Right renal pelvis (tissue), 4 donors: ENCODE measurements at places on chromosomes 7 and 10. TPM values are rescaled to one million over a fixed set of nuclear protein-coding genes. Genes with fewer than 3 reads are reported as not detected.

GRCh38 chr10:52744057-52744805 is 28.4 kb downstream of the MBL2 start:
- DNase-seq: no peak

GRCh38 chr7:114916261-114916892 is 5.5 kb upstream of the MDFIC start:
- no peak for DNase-seq

The EBLN1 gene
- polyA plus RNA-seq: not detected

The NUTM2E gene
- polyA plus RNA-seq: 0.10 TPM

DNA sequence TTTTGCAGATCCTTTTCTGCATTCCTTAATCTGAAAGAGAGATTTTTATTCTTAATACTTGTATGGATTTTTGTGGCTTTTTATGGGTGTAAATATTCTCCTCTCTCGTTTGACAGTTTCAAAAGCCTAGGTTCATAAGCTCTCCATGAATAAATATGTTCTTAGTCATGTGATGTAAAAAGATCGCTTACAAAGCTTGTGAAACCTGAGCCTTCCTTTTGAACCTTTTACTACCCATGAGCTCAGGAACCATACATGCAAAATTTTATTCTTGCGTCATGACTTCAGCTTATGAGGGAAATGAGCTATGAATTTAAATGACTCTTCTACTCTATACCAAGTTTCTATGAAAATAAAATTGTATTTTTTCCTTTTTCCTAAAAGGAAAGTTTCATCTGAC is 98.7 kb downstream of the POLL start:
- no peak for DNase-seq

GRCh38 chr7:82289889-82290288 is 153.7 kb downstream of the CACNA2D1 start:
- DNase-seq: no peak
